ENCODE measurements at places on chromosomes 5 and 9. TPM values are rescaled to one million over a fixed set of nuclear protein-coding genes. Genes with fewer than 3 reads are reported as not detected.
A peak's percentile ranks its signal among the peaks of the same experiment; 100 is the strongest.

HACD4 gene
- 7.3 TPM for polyA plus RNA-seq

ENTPD2 gene
- polyA plus RNA-seq = 0.52 TPM

GRCh38 chr9:114619191-114619761, 8.2 kb downstream of the TMEM268 start:
- DNase-seq = no peak

GRCh38 chr5:113081881-113082546, 105.4 kb downstream of the DCP2 start:
- peak; percentile 30 for DNase-seq

DNA sequence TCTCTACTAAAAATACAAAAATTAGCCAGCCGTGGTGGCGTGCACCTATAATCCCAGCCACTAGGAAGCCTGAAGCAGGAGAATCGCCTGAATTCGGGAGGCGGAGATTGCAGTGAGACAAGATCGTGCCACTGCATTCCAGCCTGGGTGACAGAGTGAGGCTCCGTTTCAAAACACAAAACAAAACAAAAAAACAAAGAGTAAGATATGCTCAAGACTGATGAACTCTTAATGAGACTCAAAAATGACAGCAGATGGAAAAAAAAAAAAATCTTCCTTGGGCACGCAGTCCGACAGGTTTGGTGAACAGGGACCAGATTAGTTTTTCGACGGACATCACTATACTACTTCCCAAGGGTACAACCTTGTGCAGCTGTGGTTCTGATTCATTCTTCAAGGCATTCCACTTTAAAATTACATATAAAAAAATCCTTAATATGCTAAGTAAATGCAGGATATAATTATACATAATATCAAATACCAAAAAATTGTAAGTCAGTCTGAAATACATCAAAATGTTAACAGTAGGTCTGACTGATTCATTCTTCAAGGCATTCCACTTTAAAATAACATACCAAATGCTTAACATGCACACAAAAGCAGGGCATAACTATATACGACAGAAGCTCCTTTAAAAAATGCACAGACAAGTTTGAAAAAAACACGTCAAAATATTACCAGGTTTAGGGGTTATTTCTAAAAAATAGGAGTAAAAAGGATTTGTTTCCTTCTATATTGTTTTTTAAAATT, 12.3 kb downstream of the PSIP1 start:
- no peak for DNase-seq

- DNase-seq = no peak
Measured at GRCh38 chr5:14316471-14316870, 173.3 kb downstream of the TRIO start.

DNA sequence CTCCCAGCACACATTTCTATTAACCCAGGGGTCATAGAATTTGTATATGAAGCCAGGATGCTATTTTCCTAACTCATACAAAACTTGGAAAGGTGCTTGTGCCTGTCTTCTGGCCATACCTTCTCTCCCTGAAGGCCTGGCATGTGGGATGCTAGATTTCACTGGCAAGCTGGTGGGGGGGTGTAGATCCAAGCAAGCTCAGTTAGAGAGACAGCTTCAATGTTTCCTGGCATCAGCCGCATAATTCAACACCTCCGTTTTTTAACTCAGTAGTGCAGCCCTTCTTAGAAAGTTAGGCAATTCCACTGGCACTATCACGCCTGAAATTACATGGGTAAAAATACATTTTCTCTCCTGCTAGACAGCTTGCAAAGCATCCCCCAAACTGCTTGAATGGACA, 51.8 kb downstream of the MEGF10 start:
- no peak for DNase-seq

GRCh38 chr5:72651109-72651508, 143.9 kb upstream of the ZNF366 start:
- DNase-seq = no peak

All from keratinocyte (primary cell).